ENCODE measurements at places on chromosomes 5 and 9.

DNA sequence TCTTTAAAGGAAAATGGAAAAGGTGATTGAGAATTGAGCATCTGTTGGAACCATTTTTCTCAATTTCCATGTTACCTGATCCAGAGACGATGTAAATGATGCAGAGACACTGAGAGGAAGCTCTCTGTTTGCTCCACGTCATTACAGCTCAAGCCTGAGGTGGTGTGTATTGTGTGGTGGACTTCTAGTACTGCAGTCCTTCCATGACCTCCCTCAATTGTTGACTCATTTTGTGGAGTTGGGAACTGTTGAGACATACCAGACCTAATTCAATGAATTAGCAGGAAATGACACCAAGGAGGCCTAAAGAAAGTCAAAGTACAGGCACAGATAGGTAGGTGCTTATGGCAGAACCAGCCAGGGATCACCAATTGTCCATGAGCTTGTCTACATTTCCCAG is 15.6 kb upstream of the LVRN start:
- no peak for DNase-seq

- DNase-seq = no peak
Measured at GRCh38 chr5:143790457-143791112, 21.4 kb upstream of the HMHB1 start.

DNA sequence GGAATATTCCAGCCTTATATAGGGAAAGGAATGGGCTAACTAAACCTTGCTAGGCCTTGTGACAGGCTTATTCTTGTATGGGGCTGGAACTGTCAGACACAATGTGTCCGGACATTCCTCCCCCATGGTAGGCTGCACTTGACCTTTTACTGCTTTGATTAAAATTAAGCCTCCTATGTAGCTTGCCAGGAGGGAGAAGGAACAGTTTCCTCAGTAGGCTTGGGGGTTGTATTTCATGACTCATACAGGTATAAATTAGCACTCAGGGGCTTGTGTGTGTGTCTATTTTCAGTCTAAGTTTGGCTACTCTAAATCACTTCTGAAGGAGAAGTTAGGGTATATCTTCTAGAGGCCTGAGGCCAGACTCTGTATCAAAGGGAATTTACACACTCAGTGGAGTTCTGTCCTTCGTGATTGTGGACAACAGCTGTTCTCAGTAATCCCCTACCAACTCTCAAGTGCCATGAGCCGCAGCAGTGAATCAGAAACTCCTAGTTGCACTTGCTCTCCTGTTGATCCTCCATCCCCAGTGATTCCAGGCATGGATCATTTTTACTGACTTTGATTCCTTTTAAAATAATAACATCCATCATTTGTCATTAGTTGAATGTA is 16.4 kb downstream of the ADAMTS16 start:
- no peak for DNase-seq

DNA sequence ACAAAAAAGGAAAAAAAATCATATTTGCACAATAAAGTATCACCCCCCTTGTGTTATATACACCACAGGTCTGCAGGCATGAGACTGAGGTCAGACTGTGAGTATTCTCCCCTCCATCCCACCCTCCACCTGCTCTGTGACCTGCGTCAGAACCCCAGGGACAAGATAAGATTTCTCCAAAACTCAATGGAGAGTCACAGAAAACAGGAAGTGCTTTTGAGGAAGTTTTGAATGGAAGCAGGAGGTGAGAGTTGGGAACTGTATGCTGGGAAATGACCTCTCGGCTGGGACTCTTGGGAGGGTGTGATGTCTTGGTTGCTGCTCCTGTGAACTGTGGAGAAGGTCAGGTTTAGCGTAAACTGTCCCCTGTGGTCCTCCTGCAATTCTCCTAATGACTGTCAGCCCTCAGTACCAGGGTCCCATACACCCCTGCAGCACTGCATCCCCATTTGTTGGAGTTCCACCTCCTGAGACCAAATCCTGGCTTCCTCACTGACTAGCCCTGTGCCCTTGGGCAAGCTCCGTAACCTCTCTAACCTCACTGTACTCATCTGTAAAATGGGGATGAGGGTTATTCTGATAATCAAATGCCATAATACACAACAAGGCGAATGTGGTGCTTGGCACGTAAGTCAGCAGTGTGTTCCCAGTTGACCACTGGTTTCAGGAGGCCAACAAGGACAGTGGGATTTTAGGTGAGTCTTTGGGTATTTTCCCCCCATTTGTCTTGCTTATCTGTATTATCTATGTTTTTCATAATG is 6.9 kb upstream of the CTSL start:
- no peak for DNase-seq

DNA sequence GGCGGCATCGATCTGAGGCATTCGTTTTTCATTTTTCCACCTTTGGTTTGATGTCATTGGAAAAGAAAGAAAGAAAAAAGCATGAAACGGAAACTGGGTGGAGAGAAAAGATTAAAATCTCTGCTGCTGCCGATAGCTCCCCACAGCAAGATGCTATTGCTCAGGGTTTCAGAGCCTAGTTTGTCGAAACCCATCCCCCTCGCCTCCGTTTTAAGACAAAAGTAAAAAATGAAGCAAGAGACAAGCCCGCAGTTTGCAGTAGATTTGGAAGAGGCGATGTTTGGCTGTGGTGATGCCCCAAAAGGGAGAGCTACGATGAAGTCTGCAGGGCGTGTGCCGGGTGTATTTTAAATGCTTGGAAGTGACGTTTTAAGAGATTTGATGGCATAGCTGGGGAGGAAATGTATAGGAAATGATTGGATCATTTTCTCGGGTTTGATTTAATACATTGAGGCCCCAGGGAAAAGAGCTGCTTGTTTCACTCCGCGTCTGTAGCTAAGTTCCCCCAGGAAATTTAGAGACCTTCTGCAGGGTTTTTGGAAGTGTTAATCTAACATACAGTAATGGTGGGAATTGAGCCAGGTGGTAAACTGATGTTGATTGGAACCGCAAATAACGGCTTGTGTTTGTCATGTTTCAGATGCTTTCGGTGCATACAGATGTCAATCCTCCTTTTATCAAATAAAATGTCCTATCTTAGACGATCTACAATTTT is 909 bp downstream of the NDFIP1 start:
- peak; percentile 38 for DNase-seq

DNA sequence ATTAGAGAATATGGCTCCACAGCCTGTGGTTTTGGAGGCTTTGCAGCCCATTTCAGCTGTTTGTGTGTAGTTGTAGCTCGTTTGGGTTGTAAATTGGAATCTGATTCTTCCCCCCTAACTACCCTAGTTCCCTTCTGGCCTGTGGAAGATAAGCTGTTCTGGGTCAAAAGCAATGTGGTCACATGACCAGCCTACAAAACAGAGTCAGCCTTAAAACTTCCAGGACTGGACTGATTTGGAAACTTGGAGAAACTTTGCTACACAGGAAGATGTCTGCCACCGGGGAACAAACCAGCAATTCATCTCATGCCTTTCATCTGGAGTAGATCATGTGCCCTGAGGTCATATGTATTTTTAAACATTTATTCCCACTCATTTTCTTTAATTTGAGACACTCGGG is 83.8 kb downstream of the DAPK1 start:
- DNase-seq = no peak

DNA sequence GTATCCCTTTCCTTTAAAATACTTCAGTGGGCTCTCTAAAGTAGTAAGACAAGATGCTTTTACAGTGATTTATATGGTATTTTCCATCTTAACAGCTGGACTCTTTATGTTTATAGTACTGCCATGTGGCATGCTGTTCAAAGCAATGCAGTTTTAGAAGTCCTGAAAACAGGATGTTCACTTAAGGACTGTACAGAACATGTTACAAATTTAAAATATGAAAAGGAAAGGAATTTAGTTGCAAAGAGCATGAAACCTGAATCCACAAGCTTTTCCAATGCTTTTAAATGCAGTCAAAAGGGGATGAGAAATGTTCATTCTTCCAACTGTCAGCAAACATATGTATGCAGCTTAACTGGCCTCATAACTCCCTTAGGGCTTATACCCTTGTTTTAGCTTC is 580.2 kb downstream of the EFNA5 start:
- no peak for DNase-seq

GRCh38 chr5:123204251-123204650 is 115.2 kb downstream of the PRDM6 start:
- no peak for DNase-seq

- no peak for DNase-seq
Measured at GRCh38 chr9:38643815-38644173, 23.4 kb upstream of the ANKRD18A start.

- DNase-seq = no peak
Measured at GRCh38 chr9:126439402-126439765, 112.8 kb downstream of the MVB12B start.

All from stimulated activated CD4-positive, alpha-beta T cell treated with anti-CD3 and anti-CD28 coated beads, Interleukin-2, amount 100 ng/mL, for 48 hours (primary cell).